ENCODE measurements at places on chromosomes 12 and 14.

DNA sequence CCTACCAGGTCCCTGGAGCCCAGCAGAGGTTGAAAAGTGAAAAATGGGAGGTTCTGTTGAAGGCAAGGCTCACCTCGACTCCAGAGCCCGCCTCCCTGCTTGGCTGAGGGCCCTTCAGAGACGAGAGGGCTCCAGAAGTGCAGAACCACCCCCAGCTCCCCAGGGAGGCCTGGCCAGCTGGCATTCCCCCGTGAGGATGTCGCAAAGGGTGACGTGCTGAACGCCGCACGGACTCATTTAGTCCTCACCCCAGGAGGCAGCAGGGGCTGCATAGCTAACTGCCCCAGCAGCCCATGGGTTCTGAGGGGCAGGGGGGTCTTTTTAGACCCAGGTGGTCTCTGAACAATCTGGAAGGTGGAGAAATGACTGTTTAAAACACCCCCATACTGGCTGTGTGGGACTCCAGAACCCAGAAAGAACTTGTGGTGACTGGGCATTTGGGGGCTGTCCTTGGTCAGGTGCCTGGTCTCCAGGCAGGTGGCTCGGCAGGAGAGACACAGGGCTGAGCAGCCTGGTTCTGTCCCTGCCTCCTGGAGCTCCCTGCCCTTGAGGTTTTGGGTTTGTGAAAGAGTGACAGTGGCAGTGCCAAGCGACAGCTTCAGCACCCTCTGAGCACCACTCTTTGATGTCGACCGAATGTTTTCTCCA is 32.0 kb downstream of the ANAPC7 start:
- no peak for DNase-seq

DNA sequence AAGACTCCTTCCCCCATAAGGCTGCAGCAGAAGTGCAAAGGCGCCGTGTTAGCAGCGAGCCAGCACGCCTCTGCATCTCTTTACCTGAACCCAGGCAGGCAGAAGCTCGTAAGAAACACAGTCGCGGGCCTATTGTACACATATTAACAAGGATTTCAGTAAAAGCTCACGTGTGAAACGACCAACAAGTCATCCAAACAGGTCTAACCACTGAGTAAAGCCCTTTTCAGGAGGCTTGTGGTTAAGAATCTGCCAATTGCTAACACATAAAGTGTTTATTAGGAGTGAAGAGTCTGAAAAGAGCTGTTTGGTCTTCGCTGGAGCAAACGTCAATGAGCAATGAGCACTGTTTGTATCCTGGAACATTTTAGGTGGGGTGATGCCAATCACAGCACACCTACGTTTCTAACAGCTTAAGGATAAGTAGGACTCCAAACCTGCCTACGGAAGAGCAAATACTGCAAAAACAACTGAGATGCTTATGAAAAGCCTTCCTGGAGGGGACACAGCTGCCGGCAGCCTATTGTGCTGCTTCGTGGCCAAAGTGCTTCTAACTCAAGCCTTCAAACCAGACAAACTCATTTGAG is 43.1 kb downstream of the PRKAB1 start:
- peak; percentile 81 for DNase-seq

DNA sequence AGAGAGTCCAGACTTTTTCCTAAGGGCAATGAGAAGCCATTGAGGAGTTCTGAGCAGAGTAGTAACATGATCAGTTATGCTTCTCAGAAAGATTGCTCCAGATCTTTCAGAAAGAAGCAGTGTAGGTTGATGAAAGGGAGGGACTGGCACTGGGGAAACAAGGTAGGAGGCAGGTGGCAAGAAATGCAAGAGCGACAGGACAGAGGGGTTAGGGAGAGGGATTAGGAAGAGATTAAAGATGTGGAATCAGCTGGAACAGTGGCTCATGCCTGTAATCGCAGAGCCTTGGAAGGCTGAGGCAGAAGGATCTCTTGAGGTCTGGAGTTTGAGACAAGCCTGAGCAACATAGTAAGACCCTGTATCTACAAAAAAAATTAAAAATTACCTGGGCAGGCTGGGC is 3.4 kb downstream of the CDCA3 start:
- no peak for DNase-seq

- no peak for DNase-seq
Measured at GRCh38 chr12:1108276-1108675, 117.3 kb downstream of the ERC1 start.

Data from putamen (tissue), 1 donor.